ENCODE measurements at places on chromosomes 6 and 20. TPM values are rescaled to one million over a fixed set of nuclear protein-coding genes. Genes with fewer than 3 reads are reported as not detected.

PKIB gene
- not detected for total RNA-seq

LINC00237 gene
- not detected for total RNA-seq

PTCRA gene
- total RNA-seq: not detected

NUP43 gene
- total RNA-seq: 87.4 TPM

KHDRBS2 gene
- total RNA-seq: not detected

BPIFB1 gene
- not detected for total RNA-seq

ASIP gene
- not detected for total RNA-seq

GSTA2 gene
- not detected for total RNA-seq
